ENCODE measurements at places on chromosomes 3 and 15.

DNA sequence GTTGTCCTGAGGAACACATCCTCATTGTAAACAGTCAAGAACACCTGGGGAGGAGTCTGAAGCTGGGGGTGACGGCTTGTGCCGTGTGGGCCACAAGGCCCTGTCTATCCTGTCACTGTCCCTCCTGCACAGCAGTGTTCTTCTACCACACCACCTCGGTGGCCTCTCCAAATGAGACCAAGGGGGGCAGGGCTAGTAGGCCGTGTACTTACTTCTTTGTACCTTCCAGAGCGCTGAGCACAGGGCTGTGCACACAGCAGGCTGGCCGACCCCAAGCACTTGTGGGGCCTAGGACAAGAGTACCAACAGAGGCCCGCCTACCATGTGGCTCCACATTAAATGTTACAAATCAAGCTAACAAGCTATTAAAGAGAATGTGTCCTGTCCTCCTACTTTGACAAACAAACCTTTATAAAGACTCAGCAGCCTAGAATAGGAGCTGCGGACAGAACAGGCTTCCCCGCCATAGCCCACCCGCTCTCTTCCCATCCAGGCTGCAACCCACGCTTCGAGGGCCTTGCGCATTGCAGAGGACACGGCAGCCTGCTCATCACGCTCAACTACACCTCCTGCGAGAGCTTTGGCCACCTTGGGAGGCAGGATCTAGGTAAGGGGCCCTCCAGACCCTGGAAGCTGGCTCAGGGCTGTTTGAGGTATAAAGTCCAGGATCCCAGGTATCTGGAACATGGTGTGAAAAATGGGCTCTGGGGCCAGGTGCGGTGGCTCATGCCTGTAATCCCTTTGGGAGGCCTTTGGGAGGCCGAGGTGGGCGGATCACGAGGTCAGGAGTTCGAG lies 30.5 kb downstream of the MELTF start:
- no peak for DNase-seq

DNA sequence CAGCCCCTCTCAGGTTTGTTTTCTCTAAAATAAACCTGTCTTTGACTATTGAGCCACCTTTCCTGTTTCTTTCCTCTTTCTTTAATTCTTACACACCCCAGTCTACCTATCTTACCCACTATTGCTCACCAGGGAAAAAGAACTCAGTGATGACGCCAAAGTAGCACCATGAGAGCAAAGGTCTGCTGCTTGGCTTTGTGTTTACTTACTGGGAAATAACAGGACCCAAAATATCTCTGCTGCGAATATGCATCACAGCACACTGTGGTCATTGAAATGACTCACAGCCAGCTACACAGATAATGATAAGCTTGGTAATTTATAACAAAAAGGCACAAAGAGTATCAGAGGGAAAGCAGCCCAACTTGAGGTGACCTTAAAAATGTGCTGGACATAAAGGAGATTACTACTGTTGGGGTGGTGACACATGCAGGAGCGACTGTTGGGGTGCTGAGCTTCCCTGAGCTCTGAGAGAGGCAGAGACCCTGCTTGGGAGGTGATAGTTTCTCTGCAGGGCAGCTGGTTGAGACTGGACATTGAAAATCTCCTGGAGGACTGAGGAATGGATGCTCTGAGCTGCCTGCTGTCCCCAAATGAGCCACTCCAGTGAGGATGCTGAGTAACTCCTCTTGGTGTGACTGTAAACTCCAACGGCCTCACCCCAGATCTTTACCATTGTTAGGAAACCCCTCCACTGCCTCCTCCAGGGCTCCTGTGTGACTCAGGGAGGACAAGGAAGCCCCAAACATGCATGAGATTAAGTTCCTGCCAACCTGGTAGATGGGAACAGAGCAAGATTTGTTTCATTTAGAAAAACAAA lies 14.5 kb downstream of the EFCAB12 start:
- no peak for DNase-seq

GRCh38 chr15:51223771-51224229 lies 114.6 kb downstream of the CYP19A1 start:
- peak; percentile 56 for DNase-seq

- DNase-seq: no peak
Observed at GRCh38 chr3:168288511-168289401, 193.0 kb upstream of the GOLIM4 start.

- DNase-seq: no peak
Observed at GRCh38 chr15:48510976-48511375, 134.5 kb downstream of the FBN1 start.

DNA sequence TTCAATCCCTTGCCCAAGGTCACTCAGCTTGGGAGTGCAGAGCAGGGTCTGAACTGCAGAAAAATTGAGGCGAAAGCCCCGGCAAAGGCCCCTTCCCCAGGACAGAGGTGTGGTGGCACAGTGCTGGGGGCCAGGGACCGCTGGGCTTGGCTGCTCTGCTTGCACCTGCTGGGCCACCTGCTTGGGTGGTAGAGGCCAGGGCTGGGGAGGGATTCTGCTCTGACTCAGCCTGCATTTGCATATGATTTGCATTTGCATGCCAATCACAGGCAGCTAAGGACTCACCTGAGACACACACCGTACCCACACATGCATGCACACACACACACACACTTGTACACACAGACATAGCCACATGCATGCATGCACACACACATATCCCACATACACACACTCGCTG lies 9.9 kb downstream of the GRM2 start:
- DNase-seq: no peak

- peak; percentile 26 for DNase-seq
Observed at GRCh38 chr15:39578851-39579486, 1.9 kb upstream of the THBS1 start.

- DNase-seq: peak; percentile 65
Observed at GRCh38 chr15:80403712-80404056, 498 bp upstream of the ARNT2 start.

- DNase-seq: no peak
Observed at GRCh38 chr3:143526011-143526545, 322.2 kb downstream of the SLC9A9 start.

Data from DMS53 (cell line).